ENCODE measurements at places on chromosomes 6 and 20. TPM values are rescaled to one million over a fixed set of nuclear protein-coding genes. Genes with fewer than 3 reads are reported as not detected.

The ARFGEF2 gene
- polyA plus RNA-seq: 10.9 TPM

GRCh38 chr6:113860181-113860955 is 3.2 kb downstream of the MARCKS start:
- no peak overlapping the region for H3K4me3 ChIP-seq
- peak; percentile 7 for DNase-seq
- H3K27me3 ChIP-seq: no peaks in the 10 kb centered on the region

- no peak overlapping the region for H3K27ac ChIP-seq
- H3K36me3 ChIP-seq: no peaks in the 10 kb centered on the region
- H3K27me3 ChIP-seq: peaks cover 9% of the 10 kb centered on the region
- H3K4me3 ChIP-seq: no peak overlapping the region
Observed at GRCh38 chr6:32462609-32463008, 22.9 kb downstream of the HLA-DRA start.

The QKI gene
- 116 TPM for polyA plus RNA-seq

GRCh38 chr6:138844192-138844591 is 48.3 kb downstream of the ECT2L start:
- no peak overlapping the region for H3K4me3 ChIP-seq
- H3K27me3 ChIP-seq: no peaks in the 10 kb centered on the region
- no peak for DNase-seq
- H3K36me3 ChIP-seq: no peaks in the 10 kb centered on the region
- no peak overlapping the region for H3K27ac ChIP-seq
- H3K4me1 ChIP-seq: no peaks in the 10 kb centered on the region

GRCh38 chr20:14989535-14990290 is 652.3 kb upstream of the FLRT3 start:
- H3K27me3 ChIP-seq: no peaks in the 10 kb centered on the region
- DNase-seq: no peak
- no peaks in the 10 kb centered on the region for H3K4me1 ChIP-seq
- no peak overlapping the region for H3K27ac ChIP-seq

DNA sequence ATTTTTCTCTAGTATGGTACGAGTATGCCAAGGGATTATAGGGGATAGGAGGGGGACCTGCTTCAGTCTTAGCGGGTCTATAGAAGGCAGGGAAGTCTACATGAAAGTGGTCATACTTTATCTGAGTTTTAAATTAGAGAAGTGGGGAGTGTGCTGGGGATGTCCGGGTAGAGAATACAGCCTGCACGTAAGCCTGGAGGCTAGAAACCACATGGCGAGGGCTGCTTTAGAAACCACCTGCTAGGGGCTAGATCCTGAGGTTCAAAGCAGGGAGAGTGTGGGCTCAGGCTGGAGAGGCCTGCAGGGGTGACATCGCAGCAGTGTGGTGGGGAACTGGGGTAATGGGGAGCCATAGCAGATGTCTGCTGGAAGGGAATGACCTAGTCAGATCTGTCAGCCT is 85.2 kb downstream of the VEGFA start:
- no peak overlapping the region for H3K4me3 ChIP-seq
- no peak for DNase-seq
- H3K27me3 ChIP-seq: no peaks in the 10 kb centered on the region
- H3K4me1 ChIP-seq: no peaks in the 10 kb centered on the region
- H3K36me3 ChIP-seq: no peaks in the 10 kb centered on the region

GRCh38 chr20:25864326-25864962 is 167.8 kb upstream of the ZNF337 start:
- peaks cover 13% of the 10 kb centered on the region for H3K4me1 ChIP-seq
- H3K36me3 ChIP-seq: no peaks in the 10 kb centered on the region
- DNase-seq: no peak

GRCh38 chr6:124055963-124056362 is 252.3 kb downstream of the NKAIN2 start:
- H3K27ac ChIP-seq: no peak overlapping the region
- no peak overlapping the region for H3K4me3 ChIP-seq
- H3K4me1 ChIP-seq: no peaks in the 10 kb centered on the region
- no peak for DNase-seq
- H3K36me3 ChIP-seq: no peaks in the 10 kb centered on the region
- H3K27me3 ChIP-seq: no peaks in the 10 kb centered on the region

The SERPINB6 gene
- 200 TPM for polyA plus RNA-seq

DNA sequence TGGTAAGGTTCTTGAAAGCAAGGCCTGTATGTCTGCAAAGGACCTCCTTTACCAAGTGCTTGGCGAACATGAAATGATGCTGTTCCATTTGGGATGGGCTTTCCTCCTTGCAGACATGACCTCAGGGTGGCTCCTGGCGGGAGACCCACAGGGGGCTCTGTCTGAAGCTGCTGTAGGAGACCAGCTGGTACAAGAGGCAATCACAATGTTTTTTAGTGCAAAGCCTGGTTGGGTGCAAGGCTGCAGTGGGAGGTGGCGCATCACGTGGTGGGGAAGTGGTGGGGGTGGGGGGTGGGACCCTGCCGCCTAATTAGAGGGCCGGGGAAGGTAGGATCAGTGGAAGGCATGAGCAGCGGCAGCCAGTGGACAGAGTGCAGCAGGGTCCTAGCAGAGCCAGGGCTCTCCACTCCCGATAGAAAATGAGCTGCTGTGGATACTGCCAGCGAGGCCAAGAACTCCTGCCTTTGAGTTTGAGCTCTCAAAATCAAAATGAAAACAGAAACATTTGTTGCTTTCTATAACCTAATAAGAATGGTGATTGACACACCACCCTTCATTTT is 9.1 kb upstream of the ARMC2 start:
- H3K36me3 ChIP-seq: no peaks in the 10 kb centered on the region
- H3K27ac ChIP-seq: no peak overlapping the region
- H3K4me1 ChIP-seq: peaks cover 50% of the 10 kb centered on the region
- DNase-seq: no peak

- H3K4me3 ChIP-seq: no peak overlapping the region
- H3K4me1 ChIP-seq: peaks cover 17% of the 10 kb centered on the region
- H3K36me3 ChIP-seq: no peaks in the 10 kb centered on the region
- no peak for DNase-seq
- no peak overlapping the region for H3K27ac ChIP-seq
- peaks cover 80% of the 10 kb centered on the region for H3K27me3 ChIP-seq
Observed at GRCh38 chr20:20371681-20372080, 3.8 kb downstream of the INSM1 start.

DNA sequence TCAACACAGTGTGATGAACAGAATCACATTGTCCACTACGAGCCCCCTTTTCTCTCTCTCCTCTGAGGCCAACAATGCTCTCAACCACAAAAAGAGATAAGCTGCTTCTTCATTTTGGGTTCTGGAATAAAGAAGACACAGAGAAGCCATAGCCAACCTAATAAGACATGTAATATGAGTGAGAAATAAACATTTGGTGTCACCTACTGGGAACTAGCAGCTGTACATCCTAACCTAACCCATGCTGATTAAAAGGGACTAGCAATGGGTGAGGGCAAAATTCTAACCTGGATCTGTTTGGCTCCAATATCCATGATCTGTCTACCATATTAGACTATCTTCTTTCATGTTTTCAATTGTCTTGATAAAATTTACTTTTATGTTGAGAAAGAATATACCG is 369.1 kb upstream of the MARCKS start:
- H3K4me3 ChIP-seq: no peak overlapping the region
- no peak overlapping the region for H3K27ac ChIP-seq
- H3K4me1 ChIP-seq: peaks cover 12% of the 10 kb centered on the region
- H3K36me3 ChIP-seq: no peaks in the 10 kb centered on the region

The HLA-DMA gene
- 515 TPM for polyA plus RNA-seq

GRCh38 chr20:11880680-11881079 is 37.0 kb upstream of the BTBD3 start:
- no peaks in the 10 kb centered on the region for H3K4me1 ChIP-seq
- no peaks in the 10 kb centered on the region for H3K36me3 ChIP-seq
- DNase-seq: no peak
- no peak overlapping the region for H3K4me3 ChIP-seq
- no peak overlapping the region for H3K27ac ChIP-seq
- H3K27me3 ChIP-seq: no peaks in the 10 kb centered on the region

- H3K27me3 ChIP-seq: no peaks in the 10 kb centered on the region
- no peaks in the 10 kb centered on the region for H3K4me1 ChIP-seq
- no peak overlapping the region for H3K4me3 ChIP-seq
- DNase-seq: no peak
- H3K36me3 ChIP-seq: peaks cover 80% of the 10 kb centered on the region
- no peak overlapping the region for H3K27ac ChIP-seq
Observed at GRCh38 chr6:136600818-136601217, 50.6 kb upstream of the MAP7 start.

- peaks cover 63% of the 10 kb centered on the region for H3K36me3 ChIP-seq
- H3K27ac ChIP-seq: no peak overlapping the region
- no peaks in the 10 kb centered on the region for H3K4me1 ChIP-seq
- H3K27me3 ChIP-seq: no peaks in the 10 kb centered on the region
Observed at GRCh38 chr6:111745186-111745585, 128.1 kb downstream of the FYN start.

DNA sequence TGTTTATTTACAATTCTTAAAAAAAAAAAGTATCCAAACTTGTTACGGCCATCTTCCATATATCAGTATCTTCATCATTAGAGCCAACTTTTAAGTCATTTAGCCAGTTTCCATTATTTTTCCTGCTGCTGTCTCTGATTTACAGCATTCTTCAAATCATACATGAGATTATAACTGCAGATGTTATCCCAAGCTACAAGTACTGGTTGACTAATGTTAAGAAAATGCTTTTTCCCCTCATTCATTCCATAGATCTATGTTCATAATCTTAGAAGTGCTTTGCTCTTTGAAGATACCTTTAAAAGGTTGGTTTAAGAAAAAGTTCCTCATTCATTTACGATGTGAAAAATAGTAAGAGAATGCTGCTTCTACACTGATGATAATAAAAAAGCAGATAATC is 158.7 kb downstream of the RNGTT start:
- no peak overlapping the region for H3K27ac ChIP-seq
- H3K36me3 ChIP-seq: peaks cover 11% of the 10 kb centered on the region
- no peaks in the 10 kb centered on the region for H3K4me1 ChIP-seq
- no peak for DNase-seq

The GSTA3 gene
- polyA plus RNA-seq: not detected

DNA sequence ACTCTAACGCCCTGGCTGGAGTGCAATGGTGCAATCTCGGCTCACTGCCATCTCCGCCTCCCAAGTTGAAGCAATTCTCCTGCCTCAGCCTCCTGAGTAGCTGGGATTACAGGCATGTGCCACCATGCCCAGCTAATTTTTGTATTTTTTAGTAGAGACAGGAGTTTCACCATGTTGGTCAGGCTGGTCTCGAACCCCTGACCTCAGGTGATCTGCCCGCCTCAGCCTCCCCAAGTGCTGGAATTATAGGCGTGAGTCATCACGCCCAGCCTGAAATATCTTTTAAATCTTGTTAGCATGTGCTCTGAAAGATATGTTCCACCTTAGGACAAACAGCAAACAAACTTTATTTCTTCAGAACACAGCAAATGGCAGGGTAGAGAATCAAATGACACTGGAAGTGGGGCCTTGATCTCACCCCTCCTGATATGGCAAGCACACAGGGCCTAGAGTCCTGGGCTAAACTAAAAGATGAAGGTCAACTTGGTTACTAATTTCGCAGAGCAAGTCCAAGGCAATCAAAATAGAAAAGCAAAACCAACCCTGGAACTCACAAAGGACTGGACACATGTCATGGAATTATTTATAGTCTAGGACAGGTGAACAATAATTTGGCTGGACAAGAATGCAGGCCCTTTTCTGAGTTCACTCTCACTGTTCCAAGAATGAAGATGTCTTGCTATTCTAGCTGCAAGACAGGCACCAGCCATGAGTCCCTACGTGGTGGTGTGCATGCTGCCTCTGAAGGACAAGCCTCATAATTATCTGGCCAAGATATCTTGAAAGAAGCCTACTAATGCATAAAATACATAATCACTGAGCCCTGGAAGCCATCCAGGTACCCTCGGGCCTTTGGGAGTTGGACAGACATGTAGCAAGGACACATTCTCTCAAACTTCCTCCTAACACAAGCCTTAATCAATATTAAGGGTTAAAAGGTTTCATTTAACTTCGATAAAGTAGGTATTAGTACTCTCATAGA is 35.6 kb downstream of the B4GALT5 start:
- H3K27ac ChIP-seq: peak overlapping the region; percentile 69
- DNase-seq: no peak
- no peaks in the 10 kb centered on the region for H3K27me3 ChIP-seq
- no peak overlapping the region for H3K4me3 ChIP-seq
- H3K36me3 ChIP-seq: no peaks in the 10 kb centered on the region

DNA sequence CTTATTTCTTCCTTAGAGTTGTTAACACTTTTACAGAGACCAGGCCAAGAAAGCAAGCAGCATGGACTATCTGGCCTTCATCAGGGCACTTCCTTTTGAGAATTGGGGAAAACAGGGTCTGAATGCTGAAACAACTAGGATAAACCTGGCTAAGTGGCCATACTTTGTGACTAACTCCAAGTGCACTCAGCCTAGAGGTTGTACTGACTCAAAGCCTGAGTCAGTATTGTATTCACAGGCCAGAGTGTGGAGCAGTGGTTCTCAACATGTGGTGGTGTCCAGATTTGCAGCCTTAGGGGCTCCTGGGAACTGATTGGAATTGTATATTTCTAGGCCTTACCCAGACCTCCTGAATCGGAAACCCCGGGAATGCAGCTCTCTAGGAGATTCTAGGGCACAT is 20.1 kb downstream of the SEC23B start:
- H3K27me3 ChIP-seq: no peaks in the 10 kb centered on the region
- H3K4me1 ChIP-seq: no peaks in the 10 kb centered on the region
- H3K36me3 ChIP-seq: peaks cover 92% of the 10 kb centered on the region
- H3K27ac ChIP-seq: no peak overlapping the region

The MYT1 gene
- not detected for polyA plus RNA-seq

The GGTLC1 gene
- polyA plus RNA-seq: not detected

The FAM184A gene
- not detected for polyA plus RNA-seq

- no peak overlapping the region for H3K27ac ChIP-seq
- no peaks in the 10 kb centered on the region for H3K27me3 ChIP-seq
- no peaks in the 10 kb centered on the region for H3K36me3 ChIP-seq
- H3K4me1 ChIP-seq: no peaks in the 10 kb centered on the region
- no peak for DNase-seq
Observed at GRCh38 chr6:63661769-63662168, 26.2 kb downstream of the PHF3 start.

- peak; percentile 42 for DNase-seq
- H3K4me3 ChIP-seq: no peak overlapping the region
- no peak overlapping the region for H3K27ac ChIP-seq
- H3K27me3 ChIP-seq: peaks cover 16% of the 10 kb centered on the region
Observed at GRCh38 chr6:112163295-112164257, 76.2 kb downstream of the FAM229B start.

DNA sequence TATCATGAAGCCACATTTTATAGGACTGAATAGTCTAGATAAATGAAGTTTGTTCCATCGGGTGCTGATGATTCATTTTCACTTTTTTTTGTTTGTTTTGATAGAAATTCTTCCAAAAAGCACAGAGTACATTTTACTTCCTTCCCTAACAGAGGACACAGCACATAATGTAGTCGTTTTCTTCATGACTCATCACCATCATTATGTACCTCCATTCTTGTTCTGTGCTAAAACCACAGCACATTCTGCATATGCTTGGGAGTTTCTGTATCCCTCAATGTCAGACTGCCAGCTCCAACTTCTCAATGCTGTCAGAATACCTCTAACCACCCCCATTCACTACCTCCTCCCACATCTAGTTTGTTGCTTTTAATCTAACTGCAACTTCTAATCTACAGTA is 1004.9 kb upstream of the ADGRB3 start:
- H3K36me3 ChIP-seq: no peaks in the 10 kb centered on the region
- H3K4me3 ChIP-seq: no peak overlapping the region
- H3K27ac ChIP-seq: no peak overlapping the region
- H3K27me3 ChIP-seq: no peaks in the 10 kb centered on the region

The FAM162B gene
- not detected for polyA plus RNA-seq

Data from CD14-positive monocyte (primary cell).